ENCODE measurements at places on chromosomes 11 and 22.

GRCh38 chr22:50624347-50625130, 3.4 kb downstream of the ARSA start:
- DNase-seq = no peak

DNA sequence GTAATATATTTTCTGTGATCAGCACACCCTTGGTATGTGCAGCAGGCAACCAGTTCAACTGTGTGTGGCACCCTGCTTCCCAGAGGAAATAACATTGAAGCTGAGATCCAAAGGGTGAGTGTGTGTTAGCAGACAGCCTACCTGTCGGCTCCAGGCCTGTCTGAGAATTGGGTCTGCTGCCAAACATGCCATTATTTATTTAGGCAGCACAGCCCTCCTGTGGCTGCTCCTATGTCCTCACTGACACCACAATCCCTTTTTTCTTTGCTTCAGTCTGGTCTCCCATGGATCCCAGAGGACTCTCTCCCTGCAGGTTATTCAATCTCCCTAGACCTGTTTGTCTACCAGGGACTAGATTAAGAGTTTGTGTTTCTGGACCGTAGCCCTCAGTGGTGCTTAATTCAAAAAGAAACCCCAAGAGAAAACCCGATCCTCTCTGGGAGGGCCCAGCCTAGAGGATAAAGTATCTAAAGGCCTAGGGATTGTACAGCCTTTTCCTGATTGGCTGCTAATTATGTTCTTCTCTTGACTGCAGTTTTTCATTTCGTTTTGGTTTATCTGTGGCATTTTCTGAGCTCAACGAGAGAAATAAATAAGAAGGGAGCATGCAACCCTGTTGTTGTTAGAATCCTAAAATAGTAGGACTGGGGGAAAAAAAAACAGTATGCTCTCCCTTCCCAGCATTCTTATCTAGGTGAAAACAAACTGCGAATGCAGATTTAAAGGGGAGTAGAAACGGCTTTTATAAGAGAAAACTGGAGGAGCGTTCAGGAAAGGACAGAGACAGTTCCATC, 24.1 kb downstream of the KCNE3 start:
- peak; percentile 69 for DNase-seq

DNA sequence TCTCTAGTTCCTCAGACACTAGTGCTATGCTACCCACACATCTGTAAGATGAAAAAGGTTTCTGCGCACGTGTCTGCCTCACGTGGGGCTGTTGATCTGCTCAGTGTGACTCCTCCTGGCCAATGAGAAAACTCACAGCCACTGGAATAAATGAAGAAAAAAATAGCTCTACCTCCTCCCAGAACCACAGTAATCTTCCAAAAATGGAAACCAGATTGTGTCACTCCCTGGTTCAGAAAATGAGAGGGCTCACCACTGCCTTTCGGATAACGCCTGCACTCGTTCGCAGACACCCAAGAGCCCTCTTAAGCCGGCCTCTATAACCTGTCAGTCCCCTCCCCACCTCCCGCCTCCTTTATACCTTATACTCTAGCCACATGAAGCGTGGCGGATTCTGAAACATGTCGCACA, 5.1 kb downstream of the APBB1 start:
- no peak for DNase-seq

DNA sequence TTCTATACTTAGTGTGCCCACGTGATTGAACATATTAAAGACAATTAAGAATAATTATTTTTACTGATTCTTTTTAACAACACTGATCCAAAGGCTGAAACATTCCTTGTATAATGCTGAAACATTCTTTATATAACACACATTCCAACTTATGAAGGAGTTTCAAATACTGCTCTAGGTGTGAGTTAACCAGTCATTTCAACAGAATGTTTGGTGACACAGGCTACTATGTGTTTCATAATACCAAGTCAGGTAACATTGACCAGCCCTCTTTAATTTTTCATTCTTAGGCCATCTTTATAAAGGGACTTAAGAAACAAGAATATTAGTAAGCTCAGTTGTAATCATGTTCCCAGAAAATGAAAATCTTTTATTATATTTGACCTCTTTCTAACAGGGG, 136.6 kb downstream of the ELP4 start:
- no peak for DNase-seq

- no peak for DNase-seq
Observed at GRCh38 chr11:78339945-78340344, 77.7 kb downstream of the GAB2 start.

- DNase-seq = no peak
Observed at GRCh38 chr11:117171404-117172061, 7.0 kb upstream of the SIDT2 start.

GRCh38 chr22:35524966-35525686, 15.5 kb upstream of the RASD2 start:
- peak; percentile 51 for DNase-seq

DNA sequence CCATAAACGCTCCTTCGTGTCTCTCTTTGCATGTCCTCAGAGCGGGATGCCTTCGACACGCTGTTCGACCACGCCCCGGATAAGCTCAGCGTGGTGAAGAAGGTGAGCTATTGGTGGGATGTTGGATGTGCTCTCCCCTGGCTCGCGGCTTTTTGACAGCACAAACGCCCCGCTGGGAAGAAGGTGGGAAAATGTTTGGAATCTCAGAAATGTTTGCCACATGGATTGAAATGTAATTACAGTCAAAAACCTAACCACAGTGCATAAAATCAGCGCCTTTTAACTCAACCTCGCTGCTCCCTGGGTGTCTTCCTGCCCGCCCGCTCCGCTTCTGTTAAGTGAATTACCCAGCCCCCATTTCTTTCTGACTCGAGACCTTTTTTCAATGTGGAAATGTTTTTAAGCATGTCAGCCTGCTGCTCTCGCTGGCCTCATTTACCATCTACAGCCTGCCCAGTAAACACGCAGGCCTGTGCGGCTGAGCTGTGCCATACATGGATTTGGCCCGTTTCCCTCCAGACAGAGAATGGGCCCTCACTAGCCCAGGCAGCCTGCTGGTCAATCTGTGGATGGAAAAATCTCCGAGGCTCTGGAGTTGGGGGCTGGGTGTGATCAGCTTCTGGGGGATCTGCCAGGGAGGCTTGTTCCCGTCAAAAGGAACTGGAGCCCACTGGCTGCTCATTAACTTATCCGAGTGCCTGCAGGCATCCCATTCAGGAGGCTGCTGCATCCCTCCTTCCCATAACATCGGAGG, 32.7 kb upstream of the PARVG start:
- no peak for DNase-seq

Data from NCI-H1105 (cell line).